ENCODE measurements at places on chromosomes 4 and X.

DNA sequence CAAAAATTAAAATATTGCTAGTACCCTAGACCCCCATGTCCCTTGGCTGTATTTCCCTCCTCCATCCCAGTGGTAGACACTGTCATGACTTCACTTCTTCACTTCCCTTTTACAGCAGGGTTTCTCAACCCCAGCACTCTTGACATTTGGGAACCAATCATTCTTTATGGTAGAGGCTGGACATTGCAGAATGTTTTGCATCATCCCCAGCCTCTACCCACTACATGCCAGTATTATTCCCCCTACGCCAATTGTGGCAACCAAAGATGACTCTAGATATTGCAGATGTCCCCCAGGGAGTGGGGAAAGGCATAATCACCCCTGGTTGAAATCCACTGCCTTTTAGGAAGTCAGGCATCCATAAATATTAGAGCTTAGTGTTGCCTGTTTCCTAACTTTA is 138.6 kb downstream of the AMELX start:
- DNase-seq, result no peak

GRCh38 chrX:11450354-11450753 is 157.1 kb downstream of the AMELX start:
- no peak for DNase-seq

DNA sequence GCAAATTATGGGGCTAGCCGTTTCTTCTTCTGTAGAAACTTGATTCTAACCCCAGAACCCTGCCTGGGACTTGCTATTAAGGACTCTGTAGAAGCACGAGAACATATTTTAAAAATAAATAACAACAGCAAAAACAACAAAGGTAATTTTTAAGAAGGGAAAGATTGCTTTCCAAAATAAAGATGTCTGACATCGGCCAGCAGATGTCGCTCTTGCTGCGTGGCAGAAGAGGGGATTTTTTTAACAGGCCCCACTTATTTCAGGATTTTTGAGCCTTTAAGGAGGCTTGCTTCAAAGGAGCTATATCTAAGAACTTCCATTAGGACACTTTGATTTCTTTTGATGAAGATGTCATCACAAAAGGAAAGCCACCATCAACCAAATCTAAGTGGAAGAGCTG is 62.8 kb upstream of the EGFL6 start:
- peak; percentile 20 for DNase-seq

GRCh38 chr4:5368426-5368825 is 317.1 kb downstream of the STK32B start:
- no peak for DNase-seq

GRCh38 chr4:130738233-130738632 is 1642.3 kb downstream of the C4orf33 start:
- no peak for DNase-seq

- DNase-seq, result no peak
Observed at GRCh38 chrX:30005813-30006212, 209.6 kb upstream of the MAGEB2 start.

- DNase-seq, result no peak
Observed at GRCh38 chr4:176150356-176150682, 45.1 kb downstream of the SPATA4 start.

GRCh38 chr4:185774845-185775680 is 36.9 kb downstream of the SORBS2 start:
- DNase-seq, result no peak

GRCh38 chr4:119794113-119794512 is 165.5 kb upstream of the PDE5A start:
- DNase-seq, result no peak

GRCh38 chrX:73581002-73581628 is 18.1 kb downstream of the CHIC1 start:
- no peak for DNase-seq

DNA sequence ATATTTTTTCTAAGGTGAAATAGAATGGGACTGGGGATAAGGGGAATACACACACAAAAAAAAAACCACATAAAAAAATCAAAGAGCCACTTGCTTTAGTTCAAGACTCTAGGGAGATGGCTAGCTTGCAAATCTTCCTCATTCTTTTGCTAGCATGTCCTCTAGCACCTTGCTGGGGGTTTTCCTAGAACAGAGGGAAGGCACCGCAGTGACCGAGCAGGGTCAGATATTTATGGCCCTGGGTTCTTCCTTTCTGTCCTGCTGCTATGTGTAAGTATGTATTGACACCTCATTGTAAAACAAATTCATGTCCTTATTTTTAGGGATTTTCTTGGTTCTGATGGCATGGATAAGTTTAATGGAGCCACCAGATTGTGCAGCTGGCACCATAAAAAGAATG is 81.2 kb downstream of the SHISA3 start:
- DNase-seq, result no peak

GRCh38 chrX:109844986-109845385 is 111.9 kb upstream of the ACSL4 start:
- DNase-seq, result no peak

DNA sequence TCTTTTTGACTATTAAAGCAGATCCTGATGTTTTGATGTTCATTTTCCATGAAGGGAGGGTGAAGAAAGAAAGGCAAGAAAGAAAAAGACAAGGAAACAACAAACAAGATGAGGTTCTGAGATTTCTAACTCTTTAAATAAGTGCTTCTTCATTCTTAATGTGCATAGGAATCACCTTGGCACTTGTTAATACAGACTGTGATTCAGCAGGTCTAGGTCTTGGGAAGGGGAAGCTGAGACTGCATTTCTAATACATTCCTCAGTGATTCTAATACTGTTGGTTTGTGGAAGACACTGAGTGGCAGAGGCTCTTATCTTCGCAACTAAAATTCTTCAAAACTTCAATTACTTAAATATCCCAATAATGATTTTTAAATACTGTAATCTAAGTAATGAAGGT is 95.2 kb upstream of the NAP1L5 start:
- DNase-seq, result no peak

GRCh38 chr4:143397335-143397734 is 60.7 kb downstream of the GAB1 start:
- DNase-seq, result no peak

DNA sequence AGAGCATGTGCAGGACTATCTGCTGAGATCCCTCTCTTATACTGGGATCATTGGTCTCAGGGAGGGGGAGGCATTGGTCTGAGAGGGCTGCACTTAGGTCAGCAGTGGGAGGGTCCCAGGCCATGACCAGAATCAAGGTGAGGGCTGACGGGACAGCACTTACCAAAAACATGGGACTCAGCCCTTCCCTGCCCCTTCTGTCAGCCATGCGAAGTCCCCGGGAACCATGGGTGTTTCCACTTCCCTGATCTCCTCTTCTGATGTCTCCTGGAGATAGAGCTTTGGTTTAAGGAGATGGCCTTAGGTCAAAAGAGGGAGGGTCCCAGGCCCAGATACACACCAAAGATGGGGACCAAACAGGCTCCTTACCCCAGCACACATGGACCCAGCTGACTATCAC is 12.9 kb upstream of the HSFX1 start:
- no peak for DNase-seq

GRCh38 chrX:2224161-2224560 is 276.6 kb downstream of the DHRSX start:
- no peak for DNase-seq

- DNase-seq, result no peak
Observed at GRCh38 chrX:348461-349117, 30.0 kb upstream of the GTPBP6 start.

DNA sequence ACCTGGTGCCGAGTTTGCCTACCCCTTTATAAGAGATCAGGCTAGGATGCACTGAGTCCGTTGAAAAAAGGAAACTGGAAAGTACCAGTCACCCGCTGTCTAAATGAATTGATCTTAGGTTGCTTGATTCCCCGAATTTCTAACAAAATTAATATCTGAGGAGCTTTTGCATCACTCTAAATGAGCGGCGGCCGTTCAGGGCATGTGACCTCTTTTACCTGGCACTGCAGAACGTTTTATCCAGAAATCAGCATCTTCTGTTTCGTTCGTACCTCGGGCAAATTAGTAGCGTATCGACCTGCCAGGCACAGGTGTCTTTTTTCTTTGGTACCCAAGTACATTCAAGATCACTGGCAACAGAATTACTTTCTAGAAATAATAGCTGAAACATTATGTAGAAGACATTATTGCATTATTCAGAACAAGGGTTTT is 876 bp downstream of the KLHL2 start:
- DNase-seq, result no peak

DNA sequence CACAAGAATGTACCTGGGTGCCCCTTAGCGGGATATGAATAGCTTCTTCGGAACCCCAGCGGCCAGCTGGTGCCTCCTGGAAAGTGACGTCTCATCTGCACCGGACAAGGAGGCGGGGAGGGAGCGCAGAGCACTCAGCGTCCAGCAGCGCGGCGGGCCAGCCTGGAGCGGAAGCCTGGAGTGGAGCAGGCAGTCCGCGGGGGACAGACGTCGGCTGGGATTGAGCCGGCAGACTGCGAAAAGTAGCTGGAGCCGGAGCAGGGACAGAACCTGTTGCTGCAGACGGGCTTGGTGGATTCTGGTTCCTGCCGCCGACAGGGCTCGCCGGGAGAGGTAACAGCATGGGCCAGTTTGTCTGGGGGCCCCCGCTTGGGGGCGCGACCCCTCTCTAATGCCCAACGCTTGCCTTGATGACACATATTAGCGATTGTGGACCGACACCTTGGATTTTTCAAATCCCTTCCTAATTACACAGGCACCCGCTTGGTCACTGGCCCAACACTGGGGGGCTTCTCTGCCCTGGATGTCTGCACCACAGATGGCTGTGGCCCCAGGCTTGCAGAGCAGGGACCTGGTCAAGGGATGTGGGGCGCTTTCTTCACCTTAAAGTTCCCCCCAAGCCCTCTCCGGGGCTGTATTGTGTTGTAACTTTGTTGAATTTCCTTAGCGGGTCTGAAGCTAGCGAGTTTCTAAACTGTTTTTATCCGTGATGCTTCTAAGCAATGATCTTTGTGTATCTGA is at the start of gene NPFFR2:
Gene NPFFR2, plus strand, starts transcription at position 133 of the 741 bp plus-strand sequence. CDS start 96,592 bp downstream, outside the sequence.
- DNase-seq, result no peak

- DNase-seq, result no peak
Observed at GRCh38 chr4:94334476-94334875, 8.2 kb downstream of the HPGDS start.

GRCh38 chrX:7216981-7217587 is 69.1 kb upstream of the PUDP start:
- no peak for DNase-seq

GRCh38 chrX:153641627-153642026 is 5.4 kb upstream of the DUSP9 start:
- DNase-seq, result no peak

GRCh38 chr4:36165631-36166005 is 78.7 kb downstream of the ARAP2 start:
- no peak for DNase-seq

GRCh38 chr4:78292341-78292740 is 235.2 kb downstream of the FRAS1 start:
- no peak for DNase-seq

DNA sequence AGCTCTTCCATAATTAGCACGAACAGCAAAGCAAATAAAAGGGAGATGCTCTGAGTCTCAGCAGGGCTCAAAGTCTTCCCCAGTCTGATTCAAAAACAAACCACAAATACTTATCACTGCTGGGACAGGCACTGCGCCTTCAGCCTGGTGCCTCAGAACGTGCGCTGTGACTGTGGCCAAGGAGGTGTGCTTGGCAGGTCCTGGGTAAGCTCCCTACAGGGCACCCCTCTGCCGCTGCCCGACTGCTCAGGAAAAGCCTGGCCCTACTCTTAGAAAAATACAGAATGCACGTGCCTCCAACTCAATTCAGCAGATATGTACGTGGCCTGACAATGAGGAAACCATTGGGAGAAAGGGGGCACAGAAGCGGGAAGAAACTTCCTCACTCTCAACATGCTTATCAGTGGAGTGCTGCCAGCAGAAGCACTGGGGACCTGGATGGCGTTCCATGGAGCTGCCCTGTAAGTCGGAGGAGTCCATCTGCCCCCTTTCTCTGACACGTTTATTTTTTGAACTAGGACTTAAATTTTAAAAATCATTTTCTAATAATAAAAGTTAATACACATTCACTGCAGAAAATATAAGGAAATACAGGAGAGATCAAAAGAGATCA is 86.8 kb downstream of the GATB start:
- no peak for DNase-seq

GRCh38 chr4:38928974-38929373 is 61.4 kb downstream of the FAM114A1 start:
- no peak for DNase-seq

- DNase-seq, result no peak
Observed at GRCh38 chr4:101081695-101082369, 265.5 kb downstream of the PPP3CA start.

DNA sequence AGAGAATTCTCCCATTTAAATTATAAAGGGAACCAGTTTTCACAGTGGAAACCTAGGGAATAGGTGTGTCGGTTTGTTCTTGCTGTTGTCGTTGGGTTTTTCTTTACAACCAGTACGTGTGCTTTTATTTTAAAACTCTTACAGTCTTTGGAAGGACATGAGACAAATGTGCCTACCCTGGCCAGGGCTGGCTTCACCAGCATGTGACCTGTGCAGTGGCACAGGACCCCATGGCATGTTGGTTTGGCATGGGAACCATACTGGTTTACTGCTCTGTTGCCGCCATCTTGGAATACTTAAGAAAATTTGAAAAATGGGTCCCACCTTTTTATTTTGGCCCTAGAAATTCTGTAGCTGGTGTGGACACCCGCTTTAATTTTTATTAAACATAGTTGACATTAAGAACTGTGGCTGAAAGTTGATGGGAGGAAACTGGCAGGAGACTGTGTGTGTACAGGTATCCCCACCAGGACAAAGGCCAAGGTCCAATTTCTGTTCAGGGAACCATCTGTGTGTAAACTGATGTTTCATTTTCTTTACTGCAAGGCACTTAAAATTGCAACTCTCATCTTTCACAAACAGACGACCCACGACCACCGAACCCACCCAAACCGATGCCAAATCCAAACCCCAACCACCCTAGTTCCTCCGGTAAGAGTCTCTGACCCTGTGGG is 28.8 kb downstream of the CD99 start:
- no peak for DNase-seq

DNA sequence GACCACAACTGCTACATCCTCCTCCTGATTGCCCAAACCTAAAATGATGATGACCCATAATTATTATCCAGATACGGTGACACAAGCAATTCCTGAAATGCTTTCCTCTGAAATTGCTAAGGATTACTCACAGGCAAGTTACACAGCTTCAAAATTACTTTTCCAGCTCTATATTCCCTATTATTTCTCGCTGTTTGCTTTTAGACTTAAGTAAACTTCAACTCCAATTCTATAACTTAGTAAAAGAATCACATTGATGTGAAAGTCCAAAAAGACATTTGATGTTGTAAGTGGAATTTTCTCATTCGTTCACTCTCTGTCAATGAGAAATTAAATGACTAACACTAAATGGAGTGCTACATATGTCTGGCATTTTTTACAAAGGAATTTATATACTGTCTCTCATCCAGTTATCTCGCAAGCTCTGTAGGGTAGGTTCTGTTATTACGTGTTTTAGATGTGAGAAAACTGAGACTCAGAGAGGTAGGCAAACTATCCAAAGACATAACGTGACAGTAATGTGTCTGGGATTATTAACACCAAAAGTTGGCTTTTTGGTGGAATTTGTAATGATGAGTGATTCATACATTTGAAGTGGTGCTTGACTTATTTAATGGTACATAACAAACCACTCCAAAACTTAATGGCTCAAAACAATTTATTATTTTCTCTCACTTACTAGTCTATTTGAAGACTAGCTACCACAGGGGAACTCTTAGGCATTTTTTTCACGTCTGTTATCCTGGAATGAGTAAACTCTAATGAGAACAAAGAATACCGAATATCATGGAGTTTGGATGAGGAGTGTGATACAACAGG is 31.5 kb downstream of the PALLD start:
- no peak for DNase-seq
